A549 treated with Hydrocortisone at 1 μM for 4 hours (cell line): ENCODE measurements at places on chromosomes 4 and X. TPM values are rescaled to one million over a fixed set of nuclear protein-coding genes. Genes with fewer than 3 reads are reported as not detected.

IGFBP7 gene
- 199 to 334 TPM (median 253 TPM) in 5 replicates for total RNA-seq

TCEAL6 gene
- total RNA-seq: not detected in 5 replicates

MXRA5 gene
- total RNA-seq: not detected in 5 replicates

C4orf54 gene
- not detected in 5 replicates for total RNA-seq

RIPPLY1 gene
- 0.10 to 0.12 TPM in 2 of 5 replicates, not detected in the others for total RNA-seq

MSANTD1 gene
- 0.09 to 0.21 TPM (median 0.15 TPM) in 5 replicates for total RNA-seq

HERC5 gene
- total RNA-seq: 3.4 to 5.4 TPM (median 3.6 TPM) in 5 replicates

FABP2 gene
- total RNA-seq: not detected in 5 replicates

DCLK2 gene
- 8.2 to 10.1 TPM (median 8.6 TPM) in 5 replicates for total RNA-seq

TBC1D8B gene
- total RNA-seq: 0.75 to 1.7 TPM (median 1.1 TPM) in 5 replicates

OPRPN gene
- not detected in 5 replicates for total RNA-seq

MAGEC2 gene
- not detected in 5 replicates for total RNA-seq

GNRHR gene
- not detected in 5 replicates for total RNA-seq
